ENCODE measurements at places on chromosomes 3 and 15.

DNA sequence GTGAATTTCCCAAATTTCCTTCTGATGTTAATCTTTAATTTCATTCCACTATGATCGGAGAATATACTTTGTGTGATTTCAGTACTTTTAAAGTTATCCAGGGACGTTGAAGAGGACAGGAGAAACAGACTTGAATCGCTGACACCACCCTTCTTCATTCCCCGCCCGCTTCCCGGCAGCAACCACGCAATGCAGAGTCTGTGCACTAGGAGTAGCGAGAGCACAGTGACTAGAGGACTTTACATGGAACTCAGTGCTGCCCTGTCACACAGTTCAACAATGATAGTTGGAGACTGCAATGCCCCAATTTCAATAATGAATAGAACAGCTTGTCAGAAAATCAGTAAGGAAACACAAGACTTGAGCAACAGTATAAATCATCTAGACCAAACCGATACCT lies 73.9 kb downstream of the RNF13 start:
- DNase-seq = no peak

- DNase-seq = peak; percentile 35
Measured at GRCh38 chr15:78996894-78997275, 52.0 kb upstream of the CTSH start.

DNA sequence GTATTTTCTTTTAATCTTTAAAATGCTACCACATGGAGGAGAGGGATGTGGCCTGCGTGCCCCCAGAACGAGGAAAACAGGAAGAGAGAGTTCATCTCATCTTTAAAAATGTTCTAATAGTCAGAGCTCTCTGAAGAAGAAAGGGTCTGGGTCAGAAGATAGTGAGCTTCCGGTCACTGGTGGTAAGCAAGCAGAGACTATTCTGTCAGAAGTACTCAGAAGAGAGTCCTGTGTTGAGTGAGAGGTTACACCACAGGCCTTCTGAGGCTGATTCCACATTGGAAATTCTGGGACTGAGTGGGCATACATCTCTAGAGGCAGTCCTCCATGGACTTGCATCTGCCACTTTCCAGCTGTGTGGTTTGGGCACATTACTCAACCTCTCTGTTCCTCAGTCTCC lies 82.2 kb upstream of the SLC6A1 start:
- DNase-seq = no peak

DNA sequence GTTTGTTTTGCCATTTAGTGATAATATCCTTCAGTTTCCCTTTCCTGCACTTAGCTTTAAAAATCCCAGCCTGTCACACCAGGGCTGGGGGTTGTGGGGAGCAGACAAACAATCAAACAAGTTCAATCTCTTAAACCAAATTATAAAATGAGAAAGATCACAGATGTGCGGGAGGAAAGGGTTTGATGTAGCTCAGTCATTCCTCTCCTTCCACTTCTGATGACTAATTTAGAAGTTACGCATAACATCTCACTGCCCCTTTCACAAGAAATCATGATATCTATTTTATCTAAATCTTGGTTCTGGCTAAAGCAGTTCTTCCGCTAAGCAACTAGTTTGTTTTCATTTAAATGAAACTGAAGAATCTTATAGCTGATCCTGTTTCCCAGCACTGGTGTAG lies 34.1 kb upstream of the ATG7 start:
- DNase-seq = peak; percentile 94

DNA sequence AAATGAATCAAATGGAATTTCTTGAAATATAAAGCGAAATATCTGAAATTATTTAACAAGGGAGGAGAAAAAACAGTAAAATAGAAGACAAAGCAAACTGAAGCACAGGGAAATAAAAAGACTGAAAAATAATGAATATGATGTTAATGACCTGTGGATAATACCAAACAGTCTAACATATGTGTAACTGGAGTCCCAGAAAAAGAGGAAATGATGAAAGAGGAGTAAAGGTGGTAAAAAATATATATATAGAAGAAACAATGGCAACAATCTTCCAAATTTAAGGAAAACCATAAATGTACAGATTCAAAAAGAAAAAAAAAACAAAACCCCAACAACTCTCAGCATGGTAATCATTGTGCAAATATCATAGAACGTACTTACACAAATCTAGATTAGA lies 21.2 kb downstream of the UBE3A start:
- DNase-seq = no peak

DNA sequence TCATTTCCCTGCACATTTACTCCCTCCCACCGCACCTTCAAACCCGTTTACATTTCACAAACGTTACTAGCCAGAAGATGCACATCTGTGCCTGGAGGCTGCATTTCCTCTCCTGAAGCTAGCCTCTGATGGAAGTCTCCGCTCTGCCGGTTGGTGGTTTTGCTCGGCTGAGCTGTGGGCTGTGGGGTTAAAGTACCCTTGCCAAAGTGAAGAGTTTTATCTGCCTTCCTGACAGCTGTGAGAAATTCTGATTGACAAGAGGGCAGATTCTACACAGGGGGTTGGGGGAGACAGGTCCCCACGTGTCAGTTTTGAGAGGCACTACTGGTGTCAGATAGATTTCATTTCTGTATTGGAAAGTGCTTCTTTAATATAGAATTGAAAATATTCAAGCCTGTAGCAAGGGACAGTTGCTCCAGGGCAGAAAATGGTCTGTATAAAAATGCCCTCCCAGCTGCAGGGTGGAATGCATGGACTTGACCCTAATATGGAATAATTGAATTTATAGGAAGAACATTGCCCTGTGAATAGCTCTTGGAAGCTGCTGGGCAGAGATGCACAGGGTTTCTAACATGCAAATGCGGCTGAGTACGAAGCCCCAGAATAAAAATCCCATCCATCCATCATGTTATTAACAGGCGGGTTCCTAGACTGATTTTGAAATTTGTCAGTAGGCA lies 201.1 kb upstream of the RGMA start:
- no peak for DNase-seq

- no peak for DNase-seq
Measured at GRCh38 chr3:55661571-55661970, 174.5 kb upstream of the WNT5A start.

GRCh38 chr15:41894791-41895463 lies 1.1 kb upstream of the SPTBN5 start:
- peak; percentile 81 for DNase-seq

DNA sequence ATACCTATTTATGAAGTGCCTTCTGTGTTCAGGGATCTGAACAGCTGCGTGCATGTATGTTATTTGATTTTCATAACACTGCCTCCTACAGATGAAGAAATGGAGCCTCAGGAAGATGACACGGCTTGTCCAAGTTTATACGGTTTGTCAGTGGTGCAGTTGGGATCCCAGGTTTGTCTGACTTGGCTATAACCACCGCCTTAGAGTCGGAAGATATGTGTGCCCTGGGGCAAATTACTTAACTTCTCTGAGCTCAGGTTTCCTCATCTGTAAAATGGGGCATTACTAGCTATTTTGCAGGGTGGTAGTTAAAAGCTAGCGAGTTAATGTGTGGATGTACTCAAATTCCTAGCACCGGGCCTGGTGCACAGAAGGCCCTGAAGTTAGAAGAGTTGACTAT lies 54.1 kb upstream of the ANP32A start:
- DNase-seq = no peak

GRCh38 chr15:74032606-74033561 lies 38.4 kb downstream of the PML start:
- no peak for DNase-seq

GRCh38 chr3:9208605-9209152 lies 40.8 kb downstream of the SRGAP3 start:
- DNase-seq = no peak

GRCh38 chr3:22960105-22960984 lies 242.8 kb upstream of the UBE2E2 start:
- peak; percentile 69 for DNase-seq

GRCh38 chr3:104102386-104102785 lies 1264.3 kb upstream of the ALCAM start:
- peak; percentile 88 for DNase-seq

- DNase-seq = peak; percentile 23
Measured at GRCh38 chr3:184748219-184749135, 36.6 kb upstream of the MAGEF1 start.

DNA sequence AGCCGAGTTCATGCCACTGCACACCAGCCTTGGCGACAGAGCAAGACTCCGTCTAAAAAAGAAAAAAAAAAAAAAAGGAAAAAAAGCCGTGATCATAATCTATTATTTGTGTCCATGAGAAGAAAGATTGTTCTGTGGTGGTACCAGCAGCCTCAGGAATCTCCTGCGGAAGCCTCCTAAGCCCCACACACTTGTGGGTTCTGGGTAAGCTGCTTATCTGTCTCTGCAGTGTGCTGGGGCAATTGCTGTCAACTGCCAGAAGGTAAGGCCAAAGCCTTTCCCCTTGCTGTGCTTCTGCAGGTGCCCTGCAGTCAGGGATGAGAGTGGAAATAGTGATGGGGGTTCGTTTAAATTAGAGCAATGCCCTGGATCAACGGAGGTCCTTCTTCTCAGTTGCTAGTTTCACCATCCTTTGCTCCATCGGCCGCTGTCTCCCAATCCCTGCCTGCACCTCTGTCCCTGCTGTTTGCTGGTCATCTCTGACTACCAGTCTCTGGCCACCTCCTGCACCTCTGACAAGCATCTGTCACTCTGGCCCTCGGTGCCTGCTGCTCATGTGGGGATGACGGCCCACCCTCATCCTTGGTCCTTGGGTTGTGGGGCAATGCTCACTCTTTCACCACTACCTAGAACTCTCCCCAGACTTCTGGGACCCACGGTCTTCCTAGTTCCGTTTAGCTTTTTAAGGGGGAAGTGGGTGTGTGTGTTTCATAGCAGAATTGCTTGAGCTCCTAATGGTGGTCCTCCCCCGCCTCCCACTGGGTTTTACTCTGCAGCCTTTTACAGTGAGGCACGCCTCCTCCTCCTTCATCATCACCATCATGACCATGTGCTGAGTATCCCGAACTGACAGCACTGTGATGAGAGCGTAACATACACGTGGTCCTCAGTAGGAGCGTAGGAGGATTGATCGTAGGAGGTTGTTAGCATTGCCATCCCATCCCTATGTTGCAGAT lies 25.5 kb downstream of the CHRD start:
- DNase-seq = no peak

DNA sequence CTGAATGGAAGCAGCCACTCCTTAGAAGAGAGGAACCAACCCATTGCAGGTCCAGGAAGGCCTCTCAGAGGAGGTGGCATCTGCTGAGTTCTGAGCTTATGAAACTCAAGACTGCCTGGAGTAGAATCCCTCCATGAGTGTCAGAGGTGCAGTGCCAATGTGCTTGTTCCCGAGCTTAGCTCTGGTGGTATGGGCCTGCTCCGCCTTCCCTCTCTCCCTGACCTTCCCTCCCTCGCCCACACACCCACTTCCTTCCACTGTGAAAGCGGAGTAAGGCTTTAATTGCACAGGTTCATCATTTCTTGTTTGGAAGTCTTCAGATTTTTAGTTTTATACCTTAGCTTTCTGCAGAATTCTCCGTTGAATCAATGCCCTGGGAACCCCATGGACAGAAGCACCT lies 208.0 kb upstream of the BHLHE40 start:
- no peak for DNase-seq

GRCh38 chr3:98557324-98558010 lies 25.7 kb downstream of the GPR15 start:
- no peak for DNase-seq

- no peak for DNase-seq
Measured at GRCh38 chr3:7607676-7608075, 746.8 kb downstream of the GRM7 start.

DNA sequence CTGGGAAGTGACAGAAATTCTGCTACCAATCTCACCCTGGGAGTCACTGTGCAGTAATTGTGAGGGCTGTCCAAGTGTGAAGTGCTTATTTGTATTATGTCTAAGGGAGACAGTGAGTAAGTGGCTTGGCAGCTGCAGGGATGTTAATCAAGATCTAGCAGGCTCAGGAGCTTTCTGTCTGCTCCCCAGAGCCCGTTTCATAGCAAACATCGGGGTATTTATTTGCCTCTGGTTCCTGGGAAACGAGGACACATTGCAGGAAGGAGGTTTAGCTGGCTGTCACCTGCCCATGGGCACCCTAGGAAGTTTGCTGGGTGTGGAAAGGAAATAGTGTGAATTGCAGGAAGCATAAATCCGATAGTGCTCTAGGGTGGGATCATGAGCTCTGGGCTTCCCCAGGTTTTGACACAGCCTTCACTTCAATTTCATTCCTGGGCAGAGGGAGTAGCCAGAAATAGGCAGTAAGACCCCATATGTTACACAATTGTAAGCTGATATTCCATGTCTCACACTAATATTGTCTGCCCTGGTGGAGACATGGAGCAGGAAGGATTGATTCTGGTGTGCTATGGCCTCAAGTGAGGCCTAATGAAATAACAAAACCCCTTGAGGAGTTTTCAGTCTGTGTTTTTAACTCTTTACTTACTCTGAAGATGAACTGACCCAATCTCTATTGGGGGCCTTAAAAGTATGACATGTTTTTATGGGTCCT lies 74.1 kb upstream of the MITF start:
- DNase-seq = peak; percentile 72

- peak; percentile 21 for DNase-seq
Measured at GRCh38 chr3:76997733-76998132, 42.2 kb upstream of the ROBO2 start.

DNA sequence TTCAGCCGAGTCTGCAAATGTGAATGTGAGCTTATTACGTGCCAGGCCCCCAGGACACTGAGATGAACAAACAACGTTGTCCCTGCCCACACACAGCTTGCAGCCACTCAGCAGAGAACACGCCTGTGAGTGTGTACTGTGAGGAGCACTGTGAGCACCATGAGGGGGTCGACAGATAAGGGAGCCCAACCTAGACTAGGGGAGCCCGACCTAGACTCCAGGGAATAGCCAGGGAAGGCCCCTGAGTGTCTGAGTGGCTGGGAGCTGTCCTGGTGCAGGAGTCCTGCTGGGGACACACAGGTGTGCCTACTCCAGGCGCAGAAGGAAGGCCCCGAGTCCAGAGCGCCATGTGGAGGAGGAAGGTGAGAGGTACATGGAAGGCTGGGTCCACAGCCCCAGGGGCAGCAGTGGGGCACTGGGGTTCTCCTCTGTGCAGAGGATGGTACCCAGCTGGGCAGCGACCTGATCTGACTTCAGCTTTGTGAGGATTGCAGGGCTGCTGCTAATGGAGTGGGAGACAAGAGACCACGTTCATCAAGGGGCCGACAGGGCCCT lies 36.5 kb downstream of the MGLL start:
- DNase-seq = no peak

- DNase-seq = peak; percentile 79
Measured at GRCh38 chr3:42635111-42635510, 18.4 kb upstream of the ZBTB47 start.

GRCh38 chr3:150365132-150365604 lies 42.9 kb upstream of the TSC22D2 start:
- DNase-seq = peak; percentile 85

GRCh38 chr15:67523330-67523729 lies 2.4 kb downstream of the C15orf61 start:
- no peak for DNase-seq

GRCh38 chr3:37574177-37574943 lies 287.3 kb upstream of the CTDSPL start:
- no peak for DNase-seq

- no peak for DNase-seq
Measured at GRCh38 chr3:113228498-113229286, 17.3 kb downstream of the BOC start.

- DNase-seq = no peak
Measured at GRCh38 chr15:88472225-88472624, 4.7 kb downstream of the MRPS11 start.
